ENCODE measurements at places on chromosomes 7 and 10. TPM values are rescaled to one million over a fixed set of nuclear protein-coding genes. Genes with fewer than 3 reads are reported as not detected.

CAV1 gene
- total RNA-seq, result 1,819 TPM

CFAP70 gene
- 0.05 TPM for total RNA-seq

MYL10 gene
- not detected for total RNA-seq

CFTR gene
- 1.7 TPM for total RNA-seq

MSS51 gene
- 0.40 TPM for total RNA-seq

HTR5A gene
- total RNA-seq, result not detected

GIMAP7 gene
- 20.4 TPM for total RNA-seq

TMEM176A gene
- not detected for total RNA-seq

RGS10 gene
- 61.0 TPM for total RNA-seq

MYH16 gene
- total RNA-seq, result 0.64 TPM

CTAGE8 gene
- not detected for total RNA-seq

VWDE gene
- not detected for total RNA-seq
